ENCODE measurements at places on chromosomes 2 and 18.

- DNase-seq: no peak
These were observed 20.3 kb downstream of the NRP2 start for GRCh38 chr2:205702576-205702975.

DNA sequence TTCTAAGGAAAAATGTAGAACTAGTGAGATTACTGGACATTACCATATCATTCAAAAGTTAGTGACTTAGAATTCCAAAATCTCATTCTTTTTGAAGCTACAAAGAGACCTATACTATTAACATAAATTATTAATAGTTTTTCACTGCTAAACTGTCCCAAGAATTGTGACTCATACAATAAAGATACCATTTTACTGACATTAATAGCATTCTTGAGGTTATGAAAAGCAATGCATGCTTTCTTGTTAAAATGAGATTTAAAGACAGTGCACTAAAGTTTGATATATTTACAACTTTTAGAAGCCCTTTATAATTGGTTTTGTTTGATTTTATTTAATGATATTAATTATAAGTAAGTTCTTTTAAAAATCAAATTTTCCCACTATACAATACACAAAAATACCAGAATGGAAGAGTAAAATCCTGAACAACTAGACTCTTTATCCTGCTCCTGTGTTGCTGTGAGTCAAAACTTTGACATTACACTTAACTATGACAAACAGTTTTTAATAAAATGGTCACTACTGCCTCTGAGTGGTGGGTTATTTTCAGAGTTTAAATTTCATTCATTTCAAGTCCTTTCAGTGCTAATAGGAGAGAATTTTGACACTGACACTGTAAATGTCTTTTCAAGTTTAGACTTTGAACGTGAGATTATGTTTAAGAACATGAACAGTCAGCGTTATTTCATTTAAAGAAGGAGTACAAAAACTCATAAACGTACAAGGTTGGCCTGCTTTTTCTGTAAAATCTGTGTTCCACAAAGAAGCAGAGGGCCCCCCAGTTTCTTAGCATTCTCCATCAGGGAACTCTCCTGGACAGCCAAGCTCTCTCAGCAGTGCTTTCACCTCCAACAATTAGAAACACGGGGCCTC is 54.5 kb downstream of the FAM124B start:
- DNase-seq: no peak

DNA sequence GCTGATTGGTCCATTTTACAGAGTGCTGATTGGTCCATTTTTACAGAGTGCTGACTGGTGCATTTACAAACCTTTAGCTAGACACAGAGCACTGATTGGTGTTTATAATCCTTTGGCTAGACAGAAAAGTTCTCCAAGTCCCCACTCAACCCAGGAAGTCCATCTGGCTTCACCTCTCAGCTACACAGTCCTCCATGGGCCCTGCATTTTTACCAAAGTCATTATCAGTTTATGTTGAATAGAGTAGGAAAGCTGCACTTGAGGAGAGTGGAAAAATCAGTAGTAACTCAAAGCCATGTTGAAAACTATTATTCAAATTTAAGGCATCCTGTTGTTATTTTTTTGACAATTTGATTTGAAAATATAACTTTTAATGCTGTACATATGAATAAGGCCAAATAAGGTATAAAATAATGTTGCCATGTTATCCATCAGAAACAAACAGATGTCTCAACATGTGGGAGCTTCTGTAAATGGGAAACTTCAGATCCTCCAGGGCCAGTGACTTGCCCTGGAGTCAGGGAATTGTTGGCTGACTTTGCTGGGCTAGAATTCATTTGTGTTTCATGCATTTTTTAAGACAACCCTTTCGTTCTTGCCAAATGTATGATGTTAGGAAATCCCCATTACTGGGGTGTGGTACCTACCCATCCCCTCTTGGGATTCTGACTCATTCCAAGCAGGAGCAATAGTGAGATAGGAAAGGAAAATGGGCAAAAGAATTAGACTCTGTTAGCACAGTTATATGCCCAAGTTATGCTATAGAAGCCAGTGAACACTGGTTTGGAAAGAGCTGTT is 37.8 kb upstream of the CCDC195 start:
- DNase-seq: no peak

- DNase-seq: no peak
These were observed 104.8 kb downstream of the COLEC12 start for GRCh38 chr18:395456-396250.

GRCh38 chr2:97764559-97765263 is 51.3 kb downstream of the ZAP70 start:
- no peak for DNase-seq

GRCh38 chr2:126804347-126804746 is 94.3 kb upstream of the TEX51 start:
- DNase-seq: no peak

GRCh38 chr2:54254180-54254579 is 1.8 kb downstream of the TSPYL6 start:
- DNase-seq: no peak

DNA sequence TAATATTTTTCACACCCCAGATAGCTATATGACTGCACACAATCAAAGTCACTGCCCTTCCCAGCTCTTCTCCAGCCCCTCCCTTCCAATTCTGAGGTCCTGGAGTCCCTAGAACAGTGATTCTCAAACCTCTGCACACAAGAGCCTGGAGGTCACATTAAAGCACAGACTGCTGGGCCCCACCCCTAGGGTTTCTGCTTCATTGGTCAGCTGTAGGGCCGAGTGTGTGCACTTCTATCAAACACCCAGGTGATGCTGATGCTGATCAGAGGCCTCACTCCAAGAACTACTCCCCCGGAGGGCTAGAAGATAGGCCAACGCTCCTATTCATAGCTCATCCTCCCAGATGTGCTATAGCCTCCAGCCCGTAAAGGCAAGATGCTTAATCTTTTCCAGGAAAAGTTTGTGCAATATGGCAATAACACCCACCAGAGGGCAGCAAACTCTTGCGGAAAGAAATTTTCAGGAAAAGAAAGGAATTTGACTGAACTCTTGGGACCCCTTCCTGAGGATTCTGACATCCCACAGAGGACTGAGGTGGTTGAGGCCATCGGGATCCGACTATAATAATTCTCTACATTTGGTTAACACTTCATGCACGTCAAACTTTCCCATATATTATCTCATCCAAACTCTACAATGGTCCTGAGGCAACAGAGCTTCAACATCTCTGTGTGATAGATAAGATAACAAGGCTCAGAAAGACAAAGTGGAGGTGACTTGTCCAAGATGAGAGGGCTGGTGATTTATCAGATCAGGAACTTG is 194.2 kb upstream of the PKDCC start:
- DNase-seq: no peak

- no peak for DNase-seq
These were observed 124.8 kb upstream of the NYAP2 start for GRCh38 chr2:225274751-225275150.

All from activated naive CD4-positive, alpha-beta T cell (primary cell).